LHCN-M2 (cell line): ENCODE measurements at places on chromosomes 5 and 9.

DNA sequence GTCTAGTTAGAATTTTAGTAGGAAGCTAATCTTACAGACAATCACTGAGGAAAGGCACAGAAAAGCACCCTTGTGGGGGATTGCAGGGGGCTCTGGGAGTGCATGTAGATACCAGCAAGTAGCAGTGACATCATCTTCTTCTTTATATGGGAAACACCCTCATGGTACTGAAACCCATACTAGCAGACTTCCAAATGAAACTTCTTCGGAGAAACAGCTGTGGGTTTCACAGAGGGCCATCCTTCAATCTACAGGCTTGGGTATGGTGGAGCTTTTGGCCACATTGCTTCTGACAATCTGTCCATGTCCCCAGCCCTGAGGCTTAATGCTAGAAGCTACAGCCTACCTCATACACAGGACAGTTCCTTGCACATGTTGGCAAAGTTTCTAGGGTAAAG, 165.2 kb upstream of the NFIB start:
- no peak for DNase-seq

- DNase-seq, result no peak
Observed at GRCh38 chr9:130541533-130541932, 37.8 kb upstream of the FUBP3 start.

DNA sequence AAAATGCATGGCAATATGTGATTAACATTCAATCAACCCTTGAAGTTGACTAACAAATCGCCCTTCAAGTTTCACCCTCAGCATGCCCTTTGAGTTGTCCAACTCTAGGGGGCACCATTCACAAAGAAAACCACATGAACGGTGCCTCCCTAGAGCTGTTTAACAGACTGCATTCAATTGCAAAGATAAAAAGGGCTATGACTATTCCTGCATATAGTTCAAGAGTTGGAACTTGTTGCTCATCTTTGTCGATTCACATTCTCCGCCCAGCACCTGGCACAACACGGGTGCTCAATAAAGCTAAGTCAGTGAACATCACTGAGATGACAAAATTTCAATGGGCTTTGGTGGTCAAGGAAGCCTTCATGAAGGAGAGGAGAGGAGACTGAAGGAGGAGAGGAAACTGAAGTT, 69.6 kb upstream of the SLC30A5 start:
- peak; percentile 39 for DNase-seq

GRCh38 chr9:115162946-115163345, 45.0 kb upstream of the TNC start:
- no peak for DNase-seq

- DNase-seq, result peak; percentile 30
Observed at GRCh38 chr5:100546001-100546400, 10.8 kb downstream of the FAM174A start.

GRCh38 chr5:72885824-72886223, 69.4 kb downstream of the TNPO1 start:
- DNase-seq, result no peak
